Stomach (tissue), 19 donors: ENCODE measurements at places on chromosomes 7 and 10.

DNA sequence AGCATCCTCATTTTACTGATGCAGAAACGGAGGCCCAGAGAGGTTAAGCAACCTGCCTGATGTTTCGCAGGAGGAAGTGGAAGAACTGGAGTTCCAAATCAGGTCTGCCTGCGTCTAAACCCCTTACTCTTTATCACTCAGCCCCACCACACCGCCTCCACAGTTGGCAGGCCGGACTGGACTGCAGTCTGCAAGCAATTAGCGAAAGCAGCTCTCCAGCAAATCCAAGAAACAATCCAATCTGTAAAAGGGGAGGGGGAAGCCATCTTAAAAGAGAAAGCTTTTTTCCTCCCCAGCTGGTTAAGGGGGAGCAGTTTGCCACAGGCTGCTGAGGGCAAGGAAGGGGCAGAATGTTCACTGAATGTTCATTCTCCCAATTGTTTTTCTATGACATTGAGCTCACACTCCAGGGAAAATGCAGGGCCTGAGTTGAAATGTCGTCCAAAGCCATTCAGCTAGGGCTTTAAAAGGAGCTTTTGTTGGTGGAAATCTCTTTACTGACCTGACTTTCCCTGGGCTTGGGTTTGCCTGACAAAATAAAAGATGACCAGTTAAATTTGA is 350.1 kb downstream of the RNLS start:
- H3K27me3 ChIP-seq, result no peaks in the 10 kb centered on the region
- DNase-seq, result peak; percentile 45
- H3K4me3 ChIP-seq, result no peak overlapping the region
- peaks cover 11% of the 10 kb centered on the region for H3K4me1 ChIP-seq
- H3K27ac ChIP-seq, result no peak overlapping the region
- no peaks in the 10 kb centered on the region for H3K36me3 ChIP-seq

DNA sequence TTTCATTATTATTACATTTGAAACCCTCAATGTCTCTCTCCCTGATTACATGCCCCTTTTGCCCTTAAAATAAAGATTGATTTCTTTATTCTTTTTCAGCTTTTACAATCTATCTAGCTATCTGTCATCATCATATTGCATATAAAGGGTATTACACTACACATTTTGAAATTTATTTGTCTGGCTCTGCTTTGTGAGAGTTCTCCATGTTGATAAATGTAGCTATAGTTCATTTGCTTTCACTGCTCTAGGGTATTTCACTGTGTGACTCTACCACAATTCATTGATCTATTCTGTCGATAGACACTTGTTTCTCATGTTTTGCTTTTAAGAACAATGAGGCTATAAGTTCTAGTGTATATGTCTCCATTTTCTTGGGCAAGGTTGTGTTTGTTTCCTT is 25.6 kb downstream of the CDK1 start:
- no peaks in the 10 kb centered on the region for H3K36me3 ChIP-seq
- H3K4me3 ChIP-seq, result no peak overlapping the region
- no peaks in the 10 kb centered on the region for H3K27me3 ChIP-seq
- H3K27ac ChIP-seq, result no peak overlapping the region
- DNase-seq, result no peak
- peaks cover 5% of the 10 kb centered on the region for H3K4me1 ChIP-seq

DNA sequence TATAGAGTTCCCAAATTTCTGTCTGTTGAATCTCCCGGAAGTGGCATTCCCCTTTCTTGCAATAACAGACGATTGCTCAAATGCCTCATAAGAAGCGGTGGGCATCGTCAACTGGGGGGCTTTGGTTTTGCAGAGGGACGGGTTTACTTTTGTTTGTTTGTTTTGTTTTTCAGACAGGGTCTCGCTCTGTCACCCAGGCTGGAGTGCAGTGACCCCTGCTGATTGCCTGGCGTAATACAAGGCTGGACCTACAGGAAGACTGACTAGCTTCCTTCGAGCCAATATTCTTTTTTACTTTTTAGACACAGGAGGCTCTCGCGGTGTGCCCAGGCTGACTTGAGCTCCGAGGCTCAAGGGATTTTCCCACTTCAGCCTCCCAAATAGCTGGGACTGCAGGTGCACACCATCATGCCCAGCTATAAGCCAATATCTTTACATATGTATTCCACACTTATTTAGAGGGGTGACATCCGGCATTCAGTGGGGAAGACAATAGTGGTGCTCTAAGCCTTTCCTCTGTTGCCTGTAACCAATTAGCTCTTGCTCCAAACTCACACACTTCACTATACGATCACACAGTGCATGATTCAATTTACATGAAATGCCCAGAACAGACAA is 58.1 kb downstream of the FHIP2A start:
- H3K27me3 ChIP-seq, result peaks cover 12% of the 10 kb centered on the region
- H3K4me3 ChIP-seq, result no peak overlapping the region
- no peak overlapping the region for H3K27ac ChIP-seq
- no peaks in the 10 kb centered on the region for H3K36me3 ChIP-seq
- H3K4me1 ChIP-seq, result peaks cover 5% of the 10 kb centered on the region

GRCh38 chr7:142835487-142835886 is 19.4 kb upstream of the EPHB6 start:
- H3K4me3 ChIP-seq, result no peak overlapping the region
- H3K36me3 ChIP-seq, result no peaks in the 10 kb centered on the region
- no peaks in the 10 kb centered on the region for H3K4me1 ChIP-seq
- no peaks in the 10 kb centered on the region for H3K27me3 ChIP-seq

GRCh38 chr10:124991835-124992234 is 49.9 kb downstream of the ZRANB1 start:
- H3K4me1 ChIP-seq, result peaks cover 12% of the 10 kb centered on the region
- H3K27ac ChIP-seq, result no peak overlapping the region
- DNase-seq, result no peak
- H3K27me3 ChIP-seq, result no peaks in the 10 kb centered on the region
- H3K4me3 ChIP-seq, result no peak overlapping the region
- peaks cover 56% of the 10 kb centered on the region for H3K36me3 ChIP-seq
